ENCODE measurements at places on chromosomes 7 and 10.

DNA sequence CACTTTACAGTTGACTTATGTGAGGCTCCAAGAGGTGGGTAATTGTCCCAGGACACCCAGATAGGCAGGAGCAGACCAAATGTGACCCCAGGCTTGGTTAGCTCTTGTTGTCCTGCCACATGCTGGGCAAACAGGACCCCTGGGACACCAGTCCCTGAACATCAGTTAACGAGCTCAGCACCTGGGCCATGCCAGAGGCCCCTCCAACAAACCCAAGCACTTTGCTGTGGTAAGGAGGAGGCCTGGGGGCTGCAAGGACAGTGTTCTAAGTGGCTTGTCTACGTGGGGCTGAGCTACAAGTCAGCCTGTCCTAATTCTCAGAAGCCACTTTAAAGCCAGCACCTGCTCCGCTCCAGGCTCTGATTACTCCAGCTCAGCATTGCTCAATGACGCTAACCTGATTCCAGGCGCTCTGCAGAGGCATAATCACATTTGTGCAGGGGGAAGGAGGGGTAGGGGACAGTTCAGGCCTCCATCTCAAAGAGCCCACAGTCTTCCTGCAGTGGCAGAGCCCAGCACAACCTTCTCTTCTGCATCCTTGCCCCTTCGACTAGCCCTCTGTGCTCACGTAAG, 57.2 kb downstream of the DDC start:
- DNase-seq = no peak

- DNase-seq = peak; percentile 38
These were observed 1.3 kb downstream of the STK17A start for GRCh38 chr7:43584195-43584586.

- DNase-seq = no peak
These were observed 72.3 kb downstream of the AMPH start for GRCh38 chr7:38558761-38559345.

DNA sequence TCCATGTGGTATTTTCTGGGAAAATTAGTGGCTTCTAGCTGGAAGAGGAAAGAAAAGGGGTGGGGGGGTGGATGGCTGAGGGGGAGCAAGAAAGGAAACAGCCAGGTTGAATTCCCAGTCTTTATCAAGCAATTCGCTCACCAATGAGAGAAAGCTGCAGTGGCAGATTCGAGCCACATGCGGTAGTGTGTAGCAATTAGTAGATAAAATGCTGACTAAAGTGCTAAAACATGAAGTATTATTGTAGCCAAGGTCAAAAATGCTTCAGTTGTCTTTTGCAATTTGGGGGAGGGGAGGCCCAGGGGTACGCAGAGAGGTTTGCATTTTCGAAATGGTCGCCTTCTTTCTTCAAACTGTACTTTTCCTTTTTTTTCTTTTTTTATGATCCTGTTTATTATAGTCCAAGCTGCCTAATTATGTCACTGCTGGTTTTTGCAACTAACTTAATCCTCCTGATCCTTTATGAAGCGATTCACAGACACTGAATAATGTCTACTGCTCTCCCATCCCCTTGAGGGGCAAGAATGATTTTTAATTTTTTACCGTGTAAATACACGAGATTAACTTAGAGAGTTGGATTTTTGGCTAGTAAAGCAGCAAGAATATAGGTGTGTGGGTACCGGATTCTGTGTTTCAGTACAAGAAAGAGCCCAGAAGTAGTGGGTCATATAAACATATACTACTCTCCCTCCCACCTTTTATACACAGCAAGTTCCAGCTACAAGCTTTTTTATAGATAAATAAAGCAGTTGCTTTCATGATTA, 3.6 kb upstream of the ARID5B start:
- DNase-seq = peak; percentile 21

DNA sequence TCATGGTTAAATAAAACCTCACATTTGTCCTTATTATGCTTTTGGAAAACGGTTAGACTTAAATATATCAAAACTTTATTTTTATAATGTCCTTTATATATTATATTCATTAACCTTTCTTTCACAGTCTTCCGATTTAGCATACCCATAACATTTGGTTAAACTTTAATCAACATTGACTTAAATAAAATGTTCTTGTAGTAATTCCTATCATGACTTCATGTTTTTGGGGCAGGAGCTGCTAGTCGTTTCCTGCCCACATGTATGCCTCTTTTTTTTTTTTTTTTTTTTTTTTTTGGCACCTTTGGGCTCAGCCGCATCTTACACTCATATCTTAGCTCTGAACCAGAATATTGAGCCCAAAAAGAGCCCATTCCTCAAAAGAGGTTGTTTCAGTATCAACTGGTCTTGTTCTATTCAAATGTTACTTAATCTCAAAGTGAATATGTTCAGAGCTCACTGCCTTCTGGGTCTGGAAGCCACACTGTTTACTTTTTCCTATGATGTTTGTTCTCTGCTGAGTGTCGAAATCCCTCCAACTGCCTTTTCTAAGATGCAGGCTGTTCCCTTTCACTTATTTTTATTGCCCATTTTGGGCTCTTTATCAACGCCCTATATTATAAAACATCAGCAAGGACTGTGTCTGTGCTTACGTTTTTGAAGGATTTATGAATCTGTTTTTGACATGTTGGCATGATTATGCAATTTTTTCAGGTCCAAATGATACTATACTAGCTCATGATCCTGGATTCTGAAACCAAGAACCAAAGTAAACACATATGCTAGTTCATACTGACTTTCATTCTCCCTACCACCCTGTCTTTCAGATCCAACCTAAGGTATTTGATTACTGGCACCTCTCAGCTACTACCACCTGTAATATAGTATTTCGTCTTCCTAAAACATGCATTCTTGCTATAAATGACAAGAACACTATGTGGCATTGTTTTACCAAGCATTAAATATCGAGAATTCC, 914.4 kb downstream of the PCDH15 start:
- DNase-seq = no peak

- no peak for DNase-seq
These were observed 82.8 kb downstream of the CACNA2D1 start for GRCh38 chr7:82360591-82361368.

DNA sequence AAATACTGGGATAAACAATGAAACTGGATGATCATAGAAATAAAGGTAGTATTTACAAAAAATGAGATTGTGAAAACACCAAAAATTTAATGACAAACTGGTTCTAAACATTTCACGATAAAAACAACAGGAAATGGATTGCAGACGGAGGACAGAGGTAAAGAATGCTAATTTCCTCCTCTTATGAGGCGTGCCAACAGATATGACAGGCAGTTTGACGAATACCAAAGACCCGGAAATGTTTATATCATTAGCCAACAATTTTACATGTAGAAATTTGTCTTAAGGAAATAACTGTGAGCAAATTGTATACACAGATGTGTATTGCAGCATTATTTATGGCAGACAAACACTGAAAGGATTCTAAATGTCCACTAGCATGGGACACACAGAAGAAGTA, 162.0 kb upstream of the MGMT start:
- no peak for DNase-seq

DNA sequence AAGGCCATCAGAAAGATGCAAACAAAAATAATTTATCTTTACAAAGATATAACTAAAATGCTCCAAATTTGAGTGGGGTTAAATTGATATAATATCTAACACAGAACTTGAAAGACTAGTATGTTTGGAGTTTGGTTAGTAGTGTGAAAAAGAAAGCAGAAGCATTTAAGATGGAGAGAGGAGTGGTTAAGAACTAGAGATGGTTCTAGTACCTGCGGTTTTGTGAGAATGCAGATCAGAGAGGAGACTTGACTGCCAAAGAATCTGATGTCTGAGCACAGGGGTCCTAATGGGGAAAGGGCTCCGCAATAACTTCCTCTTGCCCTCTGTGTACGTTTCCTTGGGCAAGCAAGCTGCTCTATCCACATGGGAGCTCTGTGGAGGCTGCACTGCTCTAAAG, 506.8 kb upstream of the COBL start:
- DNase-seq = no peak

DNA sequence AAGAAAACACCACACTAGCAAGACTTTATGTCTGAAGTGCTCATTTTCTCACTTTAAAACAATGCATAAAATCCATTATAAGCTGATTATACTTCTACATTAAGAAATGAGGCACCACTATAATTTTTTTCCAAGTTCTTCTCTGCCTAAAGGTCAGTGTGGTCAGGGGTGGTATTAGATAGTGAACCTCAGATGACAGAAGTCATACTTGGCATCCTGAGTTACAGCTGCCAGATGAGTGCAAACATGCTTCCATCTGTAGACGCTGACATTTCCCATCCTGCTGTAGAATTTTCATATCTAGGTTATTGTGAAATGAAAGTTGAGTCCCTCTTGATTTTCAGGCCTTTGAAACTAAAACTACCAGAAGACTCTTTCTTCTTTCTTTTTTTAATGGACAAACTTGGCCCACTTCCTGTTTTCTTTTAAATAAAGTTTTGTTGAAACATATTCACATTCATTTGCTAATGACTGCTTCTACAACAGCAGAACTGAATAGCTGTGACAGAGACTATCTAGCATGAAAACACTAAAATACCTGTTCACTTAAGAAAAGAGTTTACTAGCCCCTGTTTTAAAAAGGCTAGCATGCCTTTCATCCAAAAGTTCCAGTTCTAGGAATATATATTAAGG, 900.8 kb downstream of the XPNPEP1 start:
- no peak for DNase-seq

DNA sequence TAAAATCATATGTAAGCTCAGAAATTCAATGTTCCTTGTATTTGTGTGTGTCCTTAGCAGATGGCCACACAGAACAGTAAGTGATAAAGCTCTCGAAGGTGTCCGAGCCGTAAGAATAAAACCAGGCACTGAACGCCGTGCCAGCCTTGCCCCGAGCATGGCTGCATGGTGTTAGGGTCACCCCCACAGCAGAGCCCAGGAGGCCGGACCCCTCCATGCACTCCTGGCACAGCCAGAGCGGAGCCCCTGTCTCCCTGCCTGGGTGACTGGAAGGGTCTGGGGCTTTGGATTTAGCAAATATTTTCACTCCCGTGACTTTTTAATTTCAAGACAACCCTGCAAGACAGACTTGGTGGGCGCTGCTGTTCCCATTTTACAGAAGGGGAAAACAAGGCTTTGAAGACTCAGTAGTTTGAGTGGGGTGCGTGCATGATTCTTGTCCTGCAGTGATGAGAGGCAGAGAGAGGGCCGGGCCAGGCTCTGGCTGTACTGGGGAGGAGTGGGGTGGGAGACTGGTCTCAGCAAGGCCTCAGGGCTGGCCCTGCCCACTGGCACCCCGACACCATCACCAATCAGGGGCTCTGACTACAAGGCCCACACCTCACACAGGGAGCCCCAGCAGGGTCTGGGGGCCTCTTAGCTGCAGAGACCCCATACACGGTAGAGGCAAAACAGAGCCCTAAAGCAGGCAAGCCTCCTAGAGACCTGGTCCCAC, 39.4 kb downstream of the VIPR2 start:
- DNase-seq = no peak

DNA sequence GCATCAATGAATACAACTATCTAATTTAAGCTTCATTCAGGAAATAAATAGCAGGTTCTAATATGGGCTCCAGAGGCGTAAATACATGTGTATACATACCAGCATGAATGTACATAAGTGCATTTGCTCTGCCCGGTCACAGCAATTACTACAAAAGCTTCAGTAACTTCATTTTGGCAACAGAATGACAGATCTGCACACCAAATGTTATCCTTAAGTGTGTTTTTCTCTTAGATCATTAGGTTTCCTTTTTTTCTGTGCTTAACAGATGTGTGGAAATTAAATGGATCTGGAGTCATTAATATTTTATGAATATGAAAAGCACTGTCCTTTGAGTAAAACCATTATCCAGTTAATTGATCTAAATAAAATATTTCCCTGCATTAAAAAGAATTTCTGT, 159.0 kb upstream of the MEOX2 start:
- DNase-seq = no peak

DNA sequence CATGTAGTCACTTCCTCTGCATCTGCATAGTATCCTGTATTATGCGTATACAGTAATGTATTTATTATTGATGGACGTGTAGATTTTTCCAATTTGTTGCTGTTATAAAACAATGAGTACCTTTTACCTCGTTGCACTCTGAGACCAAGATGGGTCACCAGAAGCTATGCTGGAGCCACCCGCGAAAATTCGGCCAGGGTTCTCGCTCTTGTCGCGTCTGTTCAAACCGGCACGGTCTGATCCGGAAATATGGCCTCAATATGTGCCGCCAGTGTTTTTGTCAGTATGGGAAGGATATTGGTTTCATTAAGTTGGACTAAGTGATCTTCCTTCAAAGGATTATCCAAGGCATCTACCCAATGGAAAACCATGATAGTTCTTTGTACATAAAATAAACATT, 1.0 kb downstream of the PSMC2 start:
- no peak for DNase-seq

All from stromal cell of bone marrow (primary cell).